ENCODE measurements at places on chromosomes 12 and 14.

GRCh38 chr12:107372229-107372658 is 278.9 kb upstream of the CRY1 start:
- DNase-seq, result peak; percentile 90

DNA sequence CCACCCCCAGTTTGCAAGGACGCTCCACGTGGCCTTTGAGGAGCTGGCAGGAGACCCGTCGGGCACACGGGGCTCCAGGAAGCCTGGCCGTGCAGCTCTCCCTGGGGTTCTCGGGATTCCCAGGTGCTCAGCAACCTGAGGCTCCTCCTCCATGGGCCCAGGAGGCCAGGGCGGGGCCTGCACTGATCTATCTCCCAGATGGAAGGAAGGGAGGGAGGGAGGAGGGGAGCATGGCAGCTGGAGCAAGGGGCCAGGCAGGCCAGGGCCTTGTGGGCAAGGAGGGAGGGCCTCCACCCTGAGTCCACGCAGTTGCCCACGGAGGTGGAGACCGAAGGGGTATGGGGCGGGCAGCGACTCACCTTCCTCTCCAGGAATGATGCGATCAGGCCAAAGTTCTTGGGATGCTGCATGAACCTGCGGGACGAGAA is 127.3 kb downstream of the RFLNA start:
- DNase-seq, result no peak

GRCh38 chr14:89924268-89924667 is 30.3 kb downstream of the EFCAB11 start:
- DNase-seq, result no peak

DNA sequence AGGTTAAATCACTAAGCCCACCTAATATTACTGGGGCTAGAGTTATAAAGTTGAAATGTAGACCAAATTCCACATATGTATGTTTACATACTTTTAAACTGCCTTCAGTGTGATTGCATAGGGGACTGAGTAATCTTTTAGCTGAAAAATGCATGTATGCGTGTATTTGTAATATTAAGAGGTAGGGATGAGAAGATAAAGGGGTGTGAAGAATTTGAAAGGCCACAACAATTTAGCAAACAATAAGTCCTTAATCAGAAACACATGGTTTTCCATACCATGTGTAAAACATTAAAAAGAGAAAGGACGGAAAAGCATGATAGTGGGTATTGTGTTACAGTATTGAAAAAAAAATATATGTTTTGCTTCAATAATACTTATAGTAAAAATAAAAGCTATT is 919.9 kb upstream of the FLRT2 start:
- no peak for DNase-seq

GRCh38 chr12:117280019-117280680 is 81.3 kb downstream of the NOS1 start:
- no peak for DNase-seq

GRCh38 chr12:31853520-31853919 is 105.7 kb upstream of the RESF1 start:
- DNase-seq, result peak; percentile 16

GRCh38 chr12:75190846-75191245 is 18.8 kb downstream of the KCNC2 start:
- no peak for DNase-seq

GRCh38 chr12:112303004-112303403 is 79.2 kb downstream of the HECTD4 start:
- DNase-seq, result peak; percentile 92

GRCh38 chr14:103317976-103318580 is 16.0 kb upstream of the EIF5 start:
- DNase-seq, result no peak

DNA sequence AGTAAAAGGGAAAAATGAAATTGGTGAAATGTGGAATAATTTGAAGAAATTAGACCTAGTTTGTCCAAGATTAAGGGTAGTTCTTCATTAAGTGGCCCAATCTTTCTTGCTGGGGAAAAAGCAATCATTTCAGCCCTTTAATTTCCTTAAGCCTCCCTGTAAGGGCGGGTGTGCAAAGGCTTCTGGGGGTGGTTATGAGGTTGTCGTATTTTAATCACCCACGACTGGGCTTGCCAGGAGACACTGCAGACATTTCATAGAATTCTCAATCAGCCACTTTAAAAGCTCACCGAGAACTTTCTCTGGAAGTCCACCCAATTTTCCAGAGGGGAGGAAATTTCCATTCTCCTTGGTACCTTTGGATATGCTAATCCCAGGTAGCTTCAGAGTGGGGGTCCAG is 43.4 kb downstream of the DLK1 start:
- DNase-seq, result no peak

DNA sequence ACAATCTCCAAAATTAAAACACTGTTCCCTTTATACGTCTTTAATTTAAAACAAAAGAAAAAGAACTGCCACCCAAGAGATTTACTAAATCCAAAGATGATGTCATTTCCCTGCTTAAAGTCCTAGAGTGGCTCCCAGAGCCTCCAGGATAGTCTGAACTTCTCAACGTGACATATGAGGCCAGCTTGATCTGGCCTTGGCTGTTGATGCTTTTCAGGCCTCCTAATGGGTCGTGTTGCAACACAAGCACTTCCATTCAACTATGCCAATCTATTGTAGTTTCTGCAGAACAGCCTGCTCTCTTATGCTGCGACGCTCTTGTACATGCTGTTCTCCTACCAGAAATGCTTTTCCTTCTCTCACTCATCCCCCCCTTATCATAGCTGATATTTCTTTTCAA is 35.7 kb downstream of the LGR5 start:
- peak; percentile 4 for DNase-seq

GRCh38 chr14:85501751-85502150 is 28.2 kb upstream of the FLRT2 start:
- no peak for DNase-seq

DNA sequence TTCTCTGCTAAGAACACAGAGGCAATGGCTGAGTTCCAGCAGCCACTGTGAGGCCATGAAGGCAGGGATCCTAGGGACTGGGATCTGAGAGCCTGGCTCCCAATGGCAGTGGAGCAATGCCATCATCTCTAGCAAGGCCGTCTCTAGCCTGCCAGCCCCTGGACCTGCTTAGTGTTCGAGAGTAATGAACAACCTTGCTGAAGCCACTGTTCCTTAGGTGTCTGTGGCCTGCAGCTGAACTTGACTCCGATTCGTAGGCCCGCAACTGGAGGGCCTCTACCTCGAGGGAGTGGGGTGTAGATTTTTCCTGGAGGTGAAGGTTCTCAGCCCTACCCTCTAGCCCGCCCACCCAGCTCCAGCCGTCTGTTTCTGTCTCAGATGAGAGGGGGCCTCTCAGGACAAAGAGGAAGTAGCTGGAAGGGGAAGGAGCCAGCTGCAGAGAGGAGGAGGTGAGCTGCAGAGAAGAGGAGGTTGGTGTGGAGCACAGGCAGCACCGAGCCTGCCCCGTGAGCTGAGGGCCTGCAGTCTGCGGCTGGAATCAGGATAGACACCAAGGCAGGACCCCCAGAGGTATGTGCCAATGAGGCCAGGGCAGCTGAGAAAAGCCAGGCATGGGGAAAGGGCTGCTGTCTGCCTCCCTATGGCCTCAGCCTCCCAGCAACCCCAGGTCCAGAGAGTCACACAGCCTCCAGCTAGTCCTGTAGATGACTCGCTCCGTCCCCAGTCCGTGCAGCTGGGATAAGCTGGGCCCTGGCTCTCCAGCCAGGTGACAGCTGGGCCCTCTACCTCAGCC is at the start of gene PLD4:
Gene PLD4, plus strand, starts transcription at position 459 of the 793 bp plus-strand sequence. CDS start 2,262 bp downstream, outside the sequence.
- no peak for DNase-seq

DNA sequence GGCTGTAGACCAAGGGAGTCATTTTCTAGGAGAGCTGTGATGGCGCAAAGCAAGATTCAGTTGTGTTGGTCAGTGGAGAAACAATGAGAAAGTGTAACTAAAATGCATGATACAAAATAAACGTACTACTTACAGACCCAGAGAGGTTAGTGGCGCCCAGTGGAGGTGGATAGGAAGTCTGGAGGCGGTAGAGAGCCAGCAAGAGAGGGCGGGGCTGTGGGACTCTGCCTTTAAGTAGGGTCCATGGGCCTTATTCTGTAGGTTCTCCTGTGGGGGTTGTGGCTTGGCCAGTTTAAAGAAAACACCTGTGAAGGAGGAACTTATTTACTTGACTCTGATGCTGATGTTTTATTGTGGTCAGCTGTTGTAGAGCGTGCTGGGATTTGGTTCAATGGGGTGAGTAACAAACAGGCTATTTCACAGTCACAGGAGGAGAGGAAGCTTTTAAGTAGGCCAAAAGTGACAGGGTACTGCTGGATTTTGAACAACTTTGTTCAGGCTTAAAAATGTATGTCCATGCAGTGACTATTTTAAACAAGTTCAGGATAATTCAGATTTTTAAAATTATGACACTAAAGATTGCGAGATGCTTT is 1097.7 kb downstream of the TMTC2 start:
- no peak for DNase-seq

- DNase-seq, result no peak
Measured at GRCh38 chr14:96574171-96574632, 72.0 kb downstream of the PAPOLA start.

DNA sequence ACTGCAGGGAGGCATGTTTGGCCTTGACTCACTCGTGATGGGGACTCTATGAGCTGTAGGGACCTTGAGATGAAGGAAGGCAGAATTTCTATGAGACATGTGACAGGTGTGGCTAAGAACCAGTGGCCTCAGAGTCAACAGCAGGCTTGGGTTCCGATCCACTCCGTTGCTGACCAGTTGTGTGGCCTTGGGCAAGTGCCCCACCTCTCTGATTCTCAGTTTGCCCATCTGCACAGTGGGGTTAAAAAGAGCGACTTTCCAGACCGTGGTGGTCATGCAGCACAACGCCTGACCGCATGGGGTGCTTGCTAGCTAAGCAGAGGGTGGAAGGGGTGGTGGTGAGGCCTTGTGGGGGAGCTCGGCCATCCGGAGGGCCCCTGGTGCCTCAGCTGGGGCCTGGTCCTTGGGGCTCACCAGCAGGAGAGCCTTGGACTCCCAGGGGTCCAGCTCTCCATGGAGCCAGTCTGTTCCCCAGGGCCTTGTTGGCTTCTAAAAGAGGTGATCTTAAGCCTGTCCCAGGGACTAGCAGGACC is 18.5 kb downstream of the PAPLN start:
- DNase-seq, result no peak

DNA sequence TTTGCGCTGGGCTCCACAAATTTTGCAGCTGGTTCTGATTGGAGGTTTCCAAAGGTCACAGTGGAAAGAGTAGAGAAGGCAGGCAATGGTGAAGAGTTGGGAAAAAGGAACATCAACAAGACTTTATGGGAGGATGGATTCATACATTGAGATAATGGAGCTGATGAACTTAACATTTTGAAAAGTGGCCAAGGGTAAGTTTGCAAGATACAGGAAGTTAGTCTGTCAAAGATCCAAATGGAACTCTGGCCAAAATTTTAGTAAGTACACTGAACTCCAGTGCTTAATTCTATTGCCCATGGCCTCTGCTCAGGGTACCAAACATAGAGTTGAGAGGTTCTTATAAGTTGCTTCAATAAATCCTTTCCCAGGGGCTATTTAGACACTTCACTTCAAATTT is 15.6 kb downstream of the CCER1 start:
- DNase-seq, result peak; percentile 14

GRCh38 chr12:53207042-53207441 is at the start of gene ITGB7:
Gene ITGB7, minus strand, starts transcription at chr12:53207251. Its CDS starts 6,808 bp downstream, at chr12:53200443.
- no peak for DNase-seq

DNA sequence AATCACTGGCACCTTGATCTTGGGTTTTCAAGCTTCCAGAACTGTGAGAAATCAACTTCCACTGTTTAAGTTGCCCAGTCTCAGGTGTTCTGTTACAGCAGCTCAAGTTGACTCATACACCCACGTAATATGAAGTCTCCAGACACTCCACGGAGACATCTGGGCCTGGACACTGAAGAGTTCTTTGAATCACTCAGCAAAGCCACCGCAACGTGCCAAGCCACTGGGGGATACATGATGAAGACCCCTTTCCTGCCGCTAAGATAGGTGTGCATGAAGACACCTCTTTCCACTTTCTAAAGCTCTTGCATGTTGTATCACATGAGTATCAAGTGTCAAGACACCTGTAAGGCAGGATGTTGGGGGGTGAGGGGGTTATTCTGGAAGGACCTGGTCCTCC is 311.7 kb upstream of the RTL1 start:
- no peak for DNase-seq

DNA sequence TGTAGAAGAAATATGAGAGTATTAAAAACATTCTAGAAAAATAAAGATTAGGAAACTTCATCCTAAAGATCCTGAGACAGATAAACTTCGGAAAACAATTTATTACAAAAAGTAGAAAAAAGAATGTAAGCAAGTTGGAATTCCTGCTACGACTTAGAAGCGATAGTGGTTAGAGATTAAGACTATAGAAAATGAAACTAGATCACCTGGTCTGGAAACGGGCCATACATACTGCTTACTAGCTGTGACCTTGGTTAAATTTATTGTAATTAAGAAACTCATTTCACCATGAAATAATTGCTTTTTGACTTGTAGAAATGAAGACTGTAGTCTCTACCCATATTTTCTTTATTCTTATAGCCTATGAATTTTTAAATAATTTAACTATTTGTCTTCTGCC is 614.1 kb downstream of the SLC16A7 start:
- DNase-seq, result no peak

DNA sequence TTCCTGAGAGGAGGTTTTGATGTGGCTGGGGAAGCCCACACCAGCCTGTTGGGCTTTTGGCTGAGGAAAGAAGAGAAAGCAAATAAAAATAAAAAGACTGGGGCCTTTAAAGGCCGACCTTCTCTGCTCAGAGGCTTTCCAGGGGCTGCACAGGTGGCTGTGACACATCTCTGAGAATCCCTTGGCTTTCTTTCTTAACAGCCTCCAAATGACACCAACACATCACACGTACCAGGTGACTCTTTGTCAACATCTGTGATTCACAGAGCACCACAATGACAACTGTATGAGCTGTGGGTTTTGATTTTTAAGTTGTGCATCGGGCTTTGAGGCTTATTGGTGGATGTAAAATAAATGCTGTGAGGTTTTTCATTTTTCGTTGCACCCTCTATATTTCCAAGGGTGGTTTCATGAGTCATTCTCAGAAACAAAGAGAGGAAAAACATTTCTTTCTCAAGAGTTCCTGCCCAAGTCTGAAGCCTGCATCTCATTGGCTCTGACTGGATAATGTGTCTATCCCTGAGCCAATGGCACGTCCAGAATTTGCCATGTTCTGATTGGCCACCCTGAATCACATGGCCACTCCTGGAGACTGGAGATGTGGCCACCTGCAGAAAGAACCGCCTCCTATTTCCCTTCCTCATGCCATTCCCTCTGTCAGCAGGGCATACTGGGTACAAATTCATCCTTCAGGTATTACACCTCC is 349.0 kb downstream of the GLT1D1 start:
- DNase-seq, result no peak

DNA sequence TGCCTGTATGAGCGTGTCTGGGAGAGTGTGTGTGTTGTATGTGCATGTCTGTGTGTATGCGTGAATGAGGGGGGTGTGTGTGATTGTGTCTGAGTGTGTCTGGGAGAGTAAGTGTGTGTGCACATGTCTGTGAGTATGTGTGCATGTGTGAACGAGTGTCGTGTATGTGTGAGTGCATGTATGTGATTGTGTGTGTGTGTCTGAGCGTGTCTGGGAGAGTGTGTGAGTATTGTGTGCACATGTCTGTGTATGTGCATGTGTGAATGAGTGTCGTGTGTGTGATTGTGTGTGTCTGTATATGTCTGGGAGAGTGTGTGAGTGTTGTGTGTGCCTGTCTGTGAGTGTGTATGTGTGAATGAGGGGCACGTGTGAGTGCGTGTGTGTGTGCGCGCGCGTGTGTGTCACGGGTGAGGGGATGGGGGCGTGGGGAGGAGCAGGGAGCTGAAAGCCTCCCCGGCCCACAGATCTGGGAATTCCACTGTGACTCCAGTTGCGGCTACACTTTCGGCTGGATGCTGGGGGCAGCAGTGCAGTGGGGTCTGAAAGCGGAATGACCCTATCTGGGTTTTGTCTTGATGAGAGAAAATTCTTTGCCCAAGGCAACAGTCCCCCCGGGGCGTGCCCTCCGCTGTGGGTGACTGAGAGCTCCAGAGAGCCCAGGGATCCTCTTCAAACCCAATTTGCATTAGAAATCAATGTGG is 138.1 kb upstream of the MED13L start:
- no peak for DNase-seq

All from iris pigment epithelial cell (primary cell).